ENCODE measurements at places on chromosomes 12 and 14.

DNA sequence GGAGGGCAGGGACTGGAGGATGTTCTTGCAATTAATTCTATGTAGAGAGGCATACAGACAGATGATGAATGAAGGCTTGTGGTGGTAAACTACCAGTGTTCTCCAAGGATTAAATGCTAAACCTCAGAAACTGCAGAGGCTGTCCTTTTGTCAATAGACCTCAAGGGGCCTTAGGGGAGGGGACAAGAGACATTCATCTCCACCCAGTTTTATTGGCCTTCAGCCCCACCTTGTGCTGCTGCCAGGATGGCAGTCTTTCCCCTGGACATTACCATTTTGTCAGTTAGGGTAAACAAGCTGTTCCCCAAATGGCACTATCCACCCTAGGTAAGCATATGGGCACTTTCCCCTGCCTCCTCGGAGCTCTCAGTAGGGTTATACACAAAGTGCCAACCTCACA lies 4.9 kb upstream of the SMAGP start:
- DNase-seq: no peak

DNA sequence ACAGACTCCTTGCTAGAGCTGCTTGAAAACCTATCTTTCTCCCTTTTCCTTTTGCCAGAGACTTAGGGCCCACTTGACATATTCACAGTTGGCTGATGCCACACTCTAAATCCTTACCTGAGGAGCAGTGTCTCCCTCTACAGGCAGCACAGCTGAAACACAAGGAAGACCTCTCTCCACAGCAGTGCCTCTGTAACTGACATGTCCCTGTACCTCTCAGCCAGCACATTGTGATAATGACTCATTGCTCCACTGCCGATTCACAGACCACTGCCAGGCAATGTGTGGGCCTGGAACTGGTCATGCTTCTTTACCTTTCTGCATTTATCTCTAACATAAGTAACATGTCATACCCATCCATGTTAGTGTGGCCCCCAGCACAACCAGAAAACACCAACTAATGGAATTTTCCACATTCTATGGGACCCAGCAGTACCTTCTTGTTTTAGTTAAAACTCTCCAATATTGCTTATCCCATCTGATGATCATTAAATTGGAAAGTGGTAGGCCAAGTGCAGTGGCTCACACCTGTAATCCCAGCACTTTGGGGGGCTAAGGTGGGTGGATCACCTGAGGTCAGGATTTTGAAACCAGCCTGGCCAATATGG lies 56.5 kb downstream of the GTF2A1 start:
- no peak for DNase-seq

- DNase-seq: no peak
These were observed 68.8 kb downstream of the PPP2R5C start for GRCh38 chr14:101830271-101830670.

GRCh38 chr12:71000748-71001147 lies 80.2 kb upstream of the PTPRR start:
- no peak for DNase-seq

- no peak for DNase-seq
These were observed 7.8 kb downstream of the PPP1R13B start for GRCh38 chr14:103839579-103839978.

- DNase-seq: no peak
These were observed 5.7 kb downstream of the PHLDA1 start for GRCh38 chr12:76025601-76026575.

GRCh38 chr12:21939435-21939834 lies 1.8 kb downstream of the ABCC9 start:
- no peak for DNase-seq

DNA sequence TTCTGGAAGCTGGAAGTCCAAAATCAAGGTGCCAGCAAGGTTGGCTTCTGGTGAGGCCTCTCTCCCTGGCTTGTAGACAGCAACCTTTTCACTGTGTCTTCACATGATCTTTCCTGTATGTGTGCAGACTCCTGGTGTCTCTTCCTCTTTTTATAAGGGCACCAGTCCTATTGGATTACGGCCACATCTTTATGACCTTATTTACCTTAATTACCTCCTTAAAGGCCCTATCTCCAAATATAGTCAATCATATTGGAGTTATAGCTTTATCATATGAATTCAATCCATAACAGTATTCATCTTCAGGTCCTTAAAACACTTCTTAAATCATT lies 21.2 kb upstream of the GARIN2 start:
- no peak for DNase-seq

DNA sequence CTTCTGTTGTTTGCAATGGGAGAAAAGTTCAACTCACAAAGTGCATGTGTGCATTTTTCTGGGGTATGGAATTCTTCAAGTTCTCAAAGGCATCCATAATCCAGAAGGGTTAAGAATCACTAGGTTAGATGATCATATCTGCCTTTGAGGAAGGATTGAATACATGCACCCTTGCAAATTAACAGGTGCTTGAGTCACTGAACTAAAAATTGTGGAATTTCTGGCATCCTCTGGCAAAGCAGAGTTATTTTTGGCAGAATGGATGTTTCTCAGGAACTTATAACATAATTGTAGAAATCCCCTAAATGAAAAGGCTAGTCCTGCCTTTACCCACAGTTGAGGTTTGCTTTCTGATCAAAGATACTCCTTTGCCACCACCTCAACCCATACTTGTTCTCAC lies 136.5 kb upstream of the DYRK2 start:
- DNase-seq: no peak

GRCh38 chr14:80981156-80981555 lies 25.7 kb downstream of the TSHR start:
- no peak for DNase-seq

DNA sequence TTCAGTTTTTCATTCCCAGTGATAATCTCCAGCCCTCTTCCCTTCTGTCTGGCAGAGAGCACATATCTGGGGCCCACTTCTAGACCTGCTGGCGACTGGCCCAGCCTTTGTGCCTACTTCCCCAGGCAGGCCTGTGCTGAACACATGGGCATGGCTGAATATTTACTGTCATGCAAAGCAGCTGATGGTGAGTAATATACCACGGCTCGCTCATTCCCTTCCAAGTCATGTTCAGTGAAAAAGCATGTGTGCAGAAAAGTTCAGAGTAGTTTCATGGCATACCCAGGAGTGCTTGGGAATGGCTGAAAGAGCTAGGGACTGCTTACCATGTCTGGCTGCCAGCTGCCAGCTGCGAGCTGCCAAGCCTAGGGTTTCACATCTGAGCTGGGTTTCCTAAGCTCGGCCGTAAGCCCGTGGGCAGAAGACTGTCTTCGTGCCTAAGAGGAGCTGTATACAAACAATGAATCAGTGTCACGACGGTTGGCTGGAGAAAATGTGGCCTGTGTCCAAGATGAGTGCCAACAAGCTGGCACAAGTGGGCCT lies 179.9 kb upstream of the PELI2 start:
- no peak for DNase-seq

GRCh38 chr12:14239350-14239934 lies 126.0 kb upstream of the ATF7IP start:
- no peak for DNase-seq

- DNase-seq: no peak
These were observed 725 bp downstream of the RIMBP2 start for GRCh38 chr12:130715150-130715997.

- no peak for DNase-seq
These were observed 19.6 kb downstream of the GSTZ1 start for GRCh38 chr14:77340389-77340788.

- no peak for DNase-seq
These were observed 26.9 kb downstream of the ZDHHC17 start for GRCh38 chr12:76790564-76791552.

GRCh38 chr12:68839183-68840147 lies 31.5 kb downstream of the MDM2 start:
- DNase-seq: no peak

GRCh38 chr12:120453977-120454376 lies 7.7 kb downstream of the GATC start:
- no peak for DNase-seq

- DNase-seq: peak; percentile 1
These were observed 691.8 kb downstream of the BCL11B start for GRCh38 chr14:98580131-98580678.

DNA sequence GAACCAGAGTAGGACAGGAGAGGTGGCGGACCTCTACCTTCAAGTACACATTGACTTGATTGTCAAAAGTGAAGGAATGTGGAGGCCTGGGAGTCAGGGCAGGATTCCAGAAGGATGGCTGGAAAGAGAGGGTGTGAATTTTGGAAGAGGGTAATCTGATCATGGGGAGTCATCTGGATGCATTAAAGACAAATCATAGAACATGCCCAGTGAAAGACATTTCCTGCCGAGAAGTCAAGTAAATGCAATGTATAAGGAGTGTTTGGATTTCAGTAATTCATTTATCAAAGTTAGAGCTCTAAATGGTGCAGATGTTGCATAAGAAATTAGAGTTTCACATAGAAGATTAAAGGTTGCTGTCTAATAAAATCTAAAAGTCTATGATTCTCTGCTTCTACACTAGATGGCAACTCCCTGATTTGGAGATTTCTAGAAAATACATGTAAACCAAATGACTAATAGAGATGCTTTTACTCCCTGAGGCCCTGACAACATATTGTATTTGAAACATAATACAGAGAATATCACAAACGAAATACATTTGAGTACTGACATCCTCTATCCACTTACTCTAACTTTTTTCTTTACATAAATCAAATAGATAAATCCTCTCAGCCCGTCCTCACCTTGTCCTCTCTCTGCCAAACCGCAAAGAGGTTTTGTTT lies 91.3 kb downstream of the KCNA5 start:
- no peak for DNase-seq

DNA sequence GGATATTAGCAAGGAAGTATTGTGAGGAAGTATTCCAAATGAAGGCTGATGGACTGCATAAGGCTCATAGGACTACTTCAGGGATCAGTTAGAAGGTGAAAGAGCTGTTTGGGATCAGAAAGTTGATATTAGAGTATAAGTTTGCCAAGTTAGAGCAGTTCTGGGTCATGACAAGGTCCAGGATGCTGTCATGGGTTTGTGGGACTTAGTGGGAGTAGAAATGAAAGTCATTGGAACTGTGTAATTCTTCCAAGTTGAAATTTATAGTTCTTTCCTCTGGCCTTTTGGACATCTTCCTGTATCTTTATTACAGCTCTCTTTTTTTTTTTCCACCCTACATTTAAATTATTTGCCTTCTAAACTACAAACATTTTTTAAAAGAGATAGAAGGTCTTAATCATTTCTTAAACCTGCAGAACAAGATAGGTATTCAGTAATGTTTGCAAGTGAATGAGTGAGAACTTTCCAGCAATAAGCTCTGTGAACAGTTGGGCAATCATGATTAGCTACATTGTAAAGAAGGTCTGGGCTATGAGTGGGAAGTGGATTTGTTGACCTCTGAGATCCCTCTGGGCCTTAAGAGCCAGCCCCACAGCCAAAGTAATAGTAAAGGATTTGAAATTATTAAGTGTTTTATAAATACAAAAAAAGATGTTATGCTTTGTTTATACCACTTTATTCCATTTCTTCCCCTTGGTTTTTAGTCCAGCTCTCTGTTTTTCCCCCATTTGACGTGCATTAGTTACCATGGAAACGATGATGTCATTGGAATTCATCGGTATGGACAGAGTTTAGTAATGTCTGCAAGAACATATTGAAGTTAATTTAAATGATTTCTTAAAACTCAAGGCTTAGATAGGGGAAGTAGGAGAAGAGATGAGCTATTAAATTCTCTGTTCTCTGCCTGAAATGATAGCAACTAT lies 247.9 kb upstream of the ARHGAP5 start:
- no peak for DNase-seq

- DNase-seq: no peak
These were observed 24.2 kb downstream of the RPH3A start for GRCh38 chr12:112815589-112816321.

DNA sequence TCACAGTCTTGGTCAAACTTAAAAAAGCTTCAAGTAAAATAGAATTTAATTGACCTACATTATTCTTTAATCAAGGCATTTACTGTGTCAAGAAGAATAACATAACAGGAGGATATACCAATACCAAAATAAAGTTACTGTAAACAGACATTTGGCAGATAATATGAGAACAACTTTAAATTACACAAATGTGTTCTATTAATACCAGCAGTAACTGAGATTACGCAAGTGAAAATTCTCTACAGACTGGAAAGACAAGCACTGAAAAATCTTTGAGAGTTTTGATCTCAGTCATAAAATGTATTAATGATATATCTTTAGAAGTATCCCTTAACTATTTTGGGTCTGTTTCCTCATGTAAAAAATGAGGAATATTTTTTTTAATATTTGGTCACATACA lies 169.2 kb upstream of the SOX5 start:
- no peak for DNase-seq

DNA sequence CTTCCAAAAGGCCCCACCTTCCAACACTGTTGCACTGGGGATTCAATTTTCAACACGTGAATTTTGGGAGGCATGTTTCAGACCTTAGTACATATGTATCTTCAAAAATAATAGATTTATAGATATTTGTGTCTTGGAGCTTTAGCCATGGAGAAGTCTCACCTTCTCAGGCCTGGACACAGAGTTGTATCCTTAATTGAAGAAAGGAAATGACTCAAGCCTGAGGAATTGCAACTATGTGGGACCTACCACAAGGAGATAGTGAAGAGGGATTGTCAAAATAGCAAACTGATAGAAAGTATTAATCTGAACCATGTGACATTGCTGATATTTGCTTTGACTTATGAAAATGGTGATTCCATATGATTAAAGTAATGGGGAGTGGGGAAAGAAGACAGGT lies 89.8 kb downstream of the ACSS3 start:
- DNase-seq: no peak

DNA sequence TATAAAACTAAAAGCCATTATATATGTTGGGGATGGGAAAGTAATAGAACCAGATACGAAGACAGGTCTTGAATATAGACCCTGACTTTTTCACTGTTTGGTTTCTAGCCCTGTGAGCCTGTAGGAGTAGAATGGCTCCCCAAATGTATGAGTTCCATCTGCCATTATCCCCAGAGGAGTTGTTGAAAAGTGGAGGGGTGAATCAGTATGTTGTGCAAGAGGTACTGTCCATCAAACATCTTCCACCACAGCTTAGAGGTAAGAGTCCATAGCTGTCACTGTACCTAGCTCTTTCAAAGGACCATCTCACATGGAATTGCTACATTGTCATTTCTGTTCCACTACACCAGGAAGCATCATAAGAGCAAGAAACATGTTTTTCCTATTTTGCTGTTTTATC lies 1.1 kb downstream of the NCAPD2 start:
- no peak for DNase-seq

DNA sequence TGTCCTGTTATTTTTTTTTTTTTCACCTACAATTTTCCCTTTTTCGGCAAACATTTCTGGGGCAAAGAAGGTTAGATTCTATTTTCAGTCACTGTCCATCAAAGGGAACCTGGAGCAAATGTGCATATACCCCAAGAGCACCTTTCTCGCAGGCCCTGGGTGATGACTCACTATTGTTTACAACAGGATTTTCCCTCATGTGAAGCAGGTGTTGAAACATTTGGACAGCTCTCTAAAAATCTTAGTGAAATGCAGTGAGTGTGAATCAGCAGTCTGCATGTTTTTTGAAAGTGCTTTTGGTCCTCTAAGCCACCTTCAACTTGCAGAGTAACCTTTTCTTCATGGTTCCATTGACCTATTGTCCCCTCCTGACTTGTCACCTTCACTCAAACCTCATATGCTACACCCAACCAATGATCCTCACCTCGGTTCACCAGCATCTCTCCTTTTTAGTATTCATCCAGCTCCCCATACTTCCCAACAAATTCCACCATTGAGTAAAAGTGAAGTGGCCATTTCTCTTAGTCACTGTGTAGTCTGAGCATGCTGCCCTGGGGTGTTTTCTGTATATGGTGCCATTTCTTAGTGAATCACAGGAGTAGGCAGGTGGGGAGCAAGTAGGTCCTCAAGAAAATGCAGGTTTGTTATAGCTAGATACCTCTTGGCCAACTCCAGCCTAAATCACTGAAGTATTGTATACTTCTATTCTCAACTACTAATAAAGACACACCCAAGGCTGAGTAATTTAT lies 260.2 kb downstream of the BMP4 start:
- no peak for DNase-seq

GRCh38 chr12:103012884-103013283 lies 55.4 kb downstream of the ASCL1 start:
- no peak for DNase-seq
